ENCODE measurements at places on chromosomes 2 and 18.

DNA sequence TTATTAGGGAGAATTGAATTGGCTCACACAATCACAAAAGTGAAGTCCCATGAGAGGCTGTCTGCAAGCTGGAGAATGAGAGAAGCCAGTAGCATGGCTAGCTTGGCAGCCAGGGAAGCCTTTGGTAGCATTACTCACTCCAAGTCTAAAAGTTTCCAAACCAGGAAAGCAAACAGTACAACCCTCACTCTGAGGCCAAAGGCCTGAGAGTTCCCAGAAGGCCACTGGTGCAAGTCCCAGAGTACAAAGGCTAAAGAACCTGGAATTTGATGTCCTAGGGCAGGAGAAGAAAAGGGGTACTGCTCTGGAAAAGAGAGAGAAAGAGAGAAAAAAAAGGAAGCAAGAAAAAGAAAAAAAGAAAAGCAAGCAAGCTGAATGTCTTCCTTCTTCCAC lies 318.2 kb downstream of the RND3 start:
- DNase-seq = no peak

DNA sequence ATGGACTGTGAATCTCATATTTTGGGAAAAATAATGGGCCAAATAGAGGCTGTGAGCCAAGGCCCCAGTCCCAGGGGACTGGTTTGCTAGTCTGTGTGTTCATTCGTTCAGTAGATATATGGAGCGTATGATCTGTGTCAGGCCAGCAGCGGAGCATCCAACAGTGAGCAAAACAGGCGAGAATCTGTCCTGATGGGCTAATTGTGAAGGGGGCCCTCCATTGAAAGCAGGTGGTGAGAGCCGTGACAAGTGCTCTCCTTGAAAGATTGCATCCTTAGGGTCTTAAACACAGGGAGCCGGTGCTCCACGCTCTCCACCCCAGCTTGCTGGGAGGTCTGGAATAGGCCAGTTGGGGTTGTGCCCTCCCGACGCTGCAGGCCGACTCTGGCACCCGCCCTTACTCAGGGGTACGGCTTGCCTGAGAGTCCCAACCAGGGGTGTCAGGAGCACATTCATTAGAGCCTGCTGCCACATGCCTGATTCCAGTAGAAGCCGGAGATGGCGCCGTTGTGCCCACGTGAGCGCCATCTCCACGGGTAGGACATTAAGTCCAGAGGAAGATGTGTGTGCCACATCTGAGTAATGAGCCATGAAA lies 213.3 kb downstream of the SH3RF3 start:
- DNase-seq = no peak

- no peak for DNase-seq
Measured at GRCh38 chr18:32877371-32877770, 104.5 kb upstream of the KLHL14 start.

DNA sequence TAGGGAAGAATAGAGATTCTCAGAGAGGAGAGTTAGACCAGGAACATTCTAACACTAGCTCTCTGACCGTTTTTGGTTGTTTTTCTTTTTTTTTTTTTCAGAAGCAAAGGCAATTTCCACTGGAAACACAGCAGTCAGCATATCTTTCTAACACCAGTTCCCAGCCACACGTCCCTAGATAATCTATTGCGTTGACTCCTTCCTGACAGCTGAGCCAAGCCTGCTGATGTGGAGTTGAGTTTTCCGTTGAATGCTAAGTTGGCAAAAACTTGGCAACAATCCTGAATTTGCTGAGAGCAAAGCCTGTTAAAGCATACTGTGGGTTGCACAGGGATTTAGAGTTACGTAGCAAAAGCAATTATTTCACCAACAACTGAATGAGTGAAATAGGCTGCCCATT lies 19.3 kb downstream of the GAD1 start:
- no peak for DNase-seq

GRCh38 chr2:134441153-134441863 lies 187.4 kb downstream of the MGAT5 start:
- no peak for DNase-seq

- DNase-seq = no peak
Measured at GRCh38 chr2:110216199-110216598, 3.9 kb upstream of the MTLN start.

GRCh38 chr2:115297056-115297455 lies 854.6 kb downstream of the DPP10 start:
- DNase-seq = no peak

DNA sequence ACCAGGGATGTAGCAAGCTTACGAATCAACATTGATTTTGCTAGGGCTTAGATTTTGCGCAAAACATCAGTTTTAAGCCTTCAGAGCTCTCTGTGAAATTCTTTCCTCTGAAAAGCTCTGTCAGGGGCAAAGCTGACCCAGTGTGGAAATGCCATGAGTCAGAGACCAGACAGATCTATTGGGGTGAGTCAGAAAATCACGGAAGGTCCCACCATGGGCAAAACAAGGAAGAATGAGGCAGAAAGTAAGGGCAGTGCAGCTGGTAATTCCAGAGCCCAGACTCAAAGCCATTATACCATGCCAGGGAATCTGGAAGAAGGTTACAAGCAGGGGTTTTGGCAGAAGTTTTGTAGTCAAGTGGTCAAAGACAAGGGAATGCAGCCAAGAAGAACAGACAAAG lies 256.6 kb upstream of the CTAGE1 start:
- DNase-seq = no peak

DNA sequence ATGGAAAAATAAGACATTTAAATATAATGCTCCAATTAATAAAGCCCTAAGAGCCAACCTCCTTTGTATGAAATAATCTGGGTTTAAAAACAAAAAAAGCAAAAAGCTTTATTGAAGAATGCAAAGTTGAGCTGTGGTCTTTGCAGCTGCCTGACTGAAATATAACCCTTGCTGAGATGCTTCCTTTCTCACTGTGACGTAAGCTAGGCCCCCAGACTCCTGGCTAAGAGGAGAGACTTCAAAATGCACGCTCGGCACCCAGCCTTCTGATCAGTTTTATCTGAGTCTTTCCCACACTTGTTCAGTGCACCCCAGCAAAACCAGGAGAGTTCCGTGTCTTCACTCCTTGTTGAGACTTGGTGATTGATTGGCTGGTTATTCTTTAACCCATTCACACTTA lies 115.3 kb downstream of the BCL11A start:
- DNase-seq = no peak

GRCh38 chr2:106596844-106597243 lies 109.7 kb downstream of the CD8B2 start:
- no peak for DNase-seq

GRCh38 chr18:59263661-59264060 lies 9.6 kb downstream of the RAX start:
- DNase-seq = no peak

DNA sequence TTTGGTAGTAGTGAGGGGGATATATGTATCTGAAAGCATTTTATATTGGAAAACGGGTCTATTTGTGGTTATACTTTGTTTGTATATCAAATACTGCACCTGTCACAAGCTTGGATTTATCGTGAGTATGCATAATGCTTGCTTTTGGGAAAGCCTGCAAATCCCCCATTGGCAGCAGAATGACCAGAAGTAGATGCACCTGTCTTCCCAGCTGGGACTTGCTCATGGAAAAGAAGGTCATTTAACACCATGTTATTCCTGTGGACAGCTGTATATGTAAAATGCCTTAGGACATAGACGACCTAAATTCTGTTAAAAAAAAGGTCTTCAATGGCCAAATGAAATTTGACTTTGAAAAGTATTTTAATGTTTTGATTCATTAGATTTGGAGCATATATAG lies 599.4 kb downstream of the XIRP2 start:
- DNase-seq = no peak

GRCh38 chr18:53380063-53380639 lies 844.3 kb downstream of the MBD2 start:
- no peak for DNase-seq

DNA sequence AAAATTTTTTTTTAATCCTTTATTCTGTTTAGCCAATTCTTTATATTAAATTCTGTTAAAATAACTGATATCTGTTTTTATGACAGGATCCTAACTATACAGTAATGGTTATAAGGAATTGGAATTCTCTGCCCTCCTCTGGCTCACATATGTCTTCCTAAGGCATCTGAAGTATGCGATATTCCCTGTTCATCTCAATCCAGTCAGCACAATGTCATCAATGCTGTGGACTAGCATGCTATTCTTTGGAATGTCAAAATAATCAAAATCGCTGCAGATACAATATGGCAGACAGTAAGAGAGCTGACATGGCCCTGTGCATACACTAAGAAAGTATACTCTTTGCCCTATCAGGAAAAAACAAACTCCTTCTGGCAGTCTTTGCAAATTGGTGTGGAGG lies 107.6 kb downstream of the AP1S3 start:
- DNase-seq = no peak

GRCh38 chr2:144449028-144449406 lies 70.9 kb downstream of the ZEB2 start:
- DNase-seq = no peak

Data from stimulated activated CD8-positive, alpha-beta memory T cell treated with anti-CD3 and anti-CD28 coated beads, Interleukin-7, amount 100 ng/mL, for 48 hours (primary cell).